ENCODE measurements at places on chromosomes 4 and X.

GRCh38 chr4:156439576-156440200, 486.0 kb upstream of the CTSO start:
- DNase-seq: no peak

GRCh38 chr4:105624530-105624929, 72.1 kb downstream of the ARHGEF38 start:
- DNase-seq: peak; percentile 2

- DNase-seq: no peak
Measured at GRCh38 chr4:173891072-173891471, 361.0 kb upstream of the HAND2 start.

GRCh38 chr4:16794816-16795445, 103.5 kb downstream of the LDB2 start:
- peak; percentile 68 for DNase-seq

GRCh38 chr4:90689739-90690138, 562.5 kb downstream of the CCSER1 start:
- no peak for DNase-seq

- DNase-seq: no peak
Measured at GRCh38 chr4:110615353-110616237, 7.3 kb downstream of the PITX2 start.

DNA sequence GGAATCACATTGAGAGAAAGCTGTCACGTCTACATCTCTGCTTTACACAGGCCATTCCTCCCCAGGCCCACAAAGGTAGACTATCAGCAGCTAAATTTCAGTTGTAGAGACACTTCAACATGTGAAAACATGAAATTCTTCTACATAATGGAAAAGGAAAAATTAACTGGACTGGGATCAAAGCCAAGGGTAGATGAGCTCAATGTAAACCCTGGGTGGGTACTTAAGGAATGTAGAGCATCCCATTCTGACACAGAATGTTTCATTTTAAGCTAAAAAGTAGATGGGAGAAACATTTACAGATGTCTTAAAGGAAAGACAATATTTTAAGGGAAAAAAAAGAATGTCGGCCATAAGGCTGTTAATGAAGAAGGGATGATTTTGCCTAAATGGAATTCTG, 51.3 kb upstream of the NPNT start:
- peak; percentile 31 for DNase-seq

- no peak for DNase-seq
Measured at GRCh38 chr4:3314706-3315260, 22.0 kb downstream of the RGS12 start.

DNA sequence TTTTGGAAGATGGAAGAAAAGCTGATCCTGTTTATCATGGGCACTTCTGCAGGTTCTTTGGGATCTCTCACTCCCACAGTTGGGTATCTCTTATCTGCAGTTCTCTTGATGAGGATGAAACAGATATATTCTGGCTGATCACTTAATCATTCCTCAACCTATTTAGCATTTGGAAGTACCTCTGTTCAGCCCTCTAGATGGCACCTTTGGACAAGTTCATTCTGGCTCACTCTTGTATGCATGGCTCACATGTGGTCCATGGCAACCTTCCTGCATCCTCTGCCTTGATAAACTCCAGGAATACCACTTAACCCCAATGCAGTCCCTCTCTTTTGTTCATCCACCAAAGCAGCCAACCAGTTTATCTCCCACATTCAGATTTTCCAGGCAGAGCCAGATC, 74.2 kb downstream of the SMARCA5 start:
- DNase-seq: no peak

DNA sequence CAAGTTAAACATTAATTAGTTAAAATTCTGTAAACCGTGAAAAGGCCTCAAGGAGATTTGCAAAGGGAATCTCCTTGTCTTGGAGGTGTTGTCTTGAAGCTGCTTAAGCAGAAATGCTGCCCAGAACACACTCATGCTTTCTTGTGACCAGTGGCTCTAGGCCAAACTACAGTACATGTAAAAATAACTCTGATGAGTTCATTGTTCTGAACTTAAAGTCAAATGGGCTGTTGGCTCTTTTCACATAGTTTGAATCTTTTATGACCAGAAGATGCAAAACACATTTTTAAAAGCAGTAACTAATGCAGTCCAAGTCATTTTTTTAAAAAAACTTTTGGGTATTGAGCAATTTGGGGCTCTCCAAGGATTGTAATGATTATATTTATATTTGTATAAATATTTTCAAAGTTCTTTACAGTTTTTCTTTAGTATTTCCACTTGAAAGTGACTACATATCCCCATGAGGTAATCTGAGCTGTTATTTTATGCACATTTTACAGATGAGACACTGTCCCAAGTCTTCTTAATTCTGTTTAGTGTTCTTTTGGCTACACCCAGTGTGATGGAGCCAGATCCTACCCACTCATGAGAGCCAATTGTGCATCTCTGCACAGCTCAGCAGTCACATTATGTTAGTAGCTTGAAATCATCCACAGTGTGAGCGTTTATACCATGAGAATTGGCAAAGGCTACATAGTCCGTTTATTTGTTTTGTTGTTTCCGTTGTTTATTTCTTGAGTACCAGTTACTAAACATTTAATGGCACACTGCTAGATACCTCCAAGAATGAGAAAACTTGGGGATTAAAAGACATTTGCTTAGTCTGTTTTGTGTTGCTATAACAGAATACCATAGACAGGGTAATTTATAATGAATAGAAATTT, 112.8 kb upstream of the ATXN3L start:
- DNase-seq: peak; percentile 93
